ENCODE measurements at places on chromosomes 6 and 20.

DNA sequence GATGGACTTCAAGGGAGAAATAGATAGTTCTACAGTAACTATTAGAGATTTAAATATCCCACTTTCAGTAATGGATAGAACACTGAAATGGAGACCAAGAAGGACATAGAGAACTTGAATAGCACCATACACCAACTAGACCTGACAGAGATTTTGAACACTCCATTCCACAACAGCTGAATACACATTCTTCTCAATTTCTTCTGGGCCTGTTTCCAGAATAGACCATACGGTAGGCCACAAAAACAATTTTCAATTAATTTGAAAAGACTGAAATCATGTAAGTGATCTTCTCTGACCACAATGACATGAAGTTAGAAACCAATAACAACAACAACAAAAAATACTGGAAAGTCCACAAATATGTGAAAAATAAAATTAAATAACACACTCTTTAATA, 979.1 kb upstream of the FLRT3 start:
- DNase-seq = no peak

GRCh38 chr20:24060851-24061590, 72.4 kb upstream of the GGTLC1 start:
- DNase-seq = no peak

DNA sequence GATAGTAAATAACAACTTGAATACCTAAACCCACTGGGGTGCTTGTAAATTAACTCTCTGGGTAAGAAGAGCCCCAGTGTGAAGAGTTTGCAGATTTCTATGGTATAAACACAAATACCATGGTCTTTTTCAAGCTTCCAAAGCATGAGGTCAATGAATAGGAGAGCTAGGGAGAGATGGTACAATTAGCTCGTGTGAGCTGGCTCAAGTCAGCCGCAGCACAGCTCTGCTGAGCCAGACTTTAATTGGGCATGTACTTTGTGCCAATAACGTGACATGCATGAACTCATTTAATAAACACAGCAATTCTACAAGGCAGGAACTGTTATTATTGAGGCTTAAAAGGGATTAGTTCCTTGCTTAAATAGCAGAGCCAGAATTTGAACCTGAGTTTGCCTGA, 684.2 kb downstream of the KIF16B start:
- no peak for DNase-seq

DNA sequence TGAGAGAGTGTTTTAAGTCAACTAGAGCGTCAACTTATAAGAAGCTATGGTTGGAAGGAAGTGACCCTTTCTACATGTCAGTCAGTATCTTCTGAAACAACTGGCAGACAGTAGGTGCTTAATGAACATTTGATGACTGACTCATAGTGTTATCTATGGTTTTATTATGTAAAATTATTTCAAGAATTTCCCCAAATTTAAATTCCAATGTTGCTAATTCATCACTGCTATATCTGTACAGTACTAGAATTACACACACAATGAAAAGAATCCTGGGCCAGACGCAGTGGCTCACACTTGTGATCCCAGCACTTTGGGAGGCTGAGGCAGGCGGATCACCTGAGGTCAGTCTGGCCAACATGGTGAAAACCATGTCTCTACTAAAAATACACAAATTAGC, 721.4 kb upstream of the FLRT3 start:
- DNase-seq = no peak

GRCh38 chr6:160978141-160978901, 13.2 kb upstream of the MAP3K4 start:
- no peak for DNase-seq

DNA sequence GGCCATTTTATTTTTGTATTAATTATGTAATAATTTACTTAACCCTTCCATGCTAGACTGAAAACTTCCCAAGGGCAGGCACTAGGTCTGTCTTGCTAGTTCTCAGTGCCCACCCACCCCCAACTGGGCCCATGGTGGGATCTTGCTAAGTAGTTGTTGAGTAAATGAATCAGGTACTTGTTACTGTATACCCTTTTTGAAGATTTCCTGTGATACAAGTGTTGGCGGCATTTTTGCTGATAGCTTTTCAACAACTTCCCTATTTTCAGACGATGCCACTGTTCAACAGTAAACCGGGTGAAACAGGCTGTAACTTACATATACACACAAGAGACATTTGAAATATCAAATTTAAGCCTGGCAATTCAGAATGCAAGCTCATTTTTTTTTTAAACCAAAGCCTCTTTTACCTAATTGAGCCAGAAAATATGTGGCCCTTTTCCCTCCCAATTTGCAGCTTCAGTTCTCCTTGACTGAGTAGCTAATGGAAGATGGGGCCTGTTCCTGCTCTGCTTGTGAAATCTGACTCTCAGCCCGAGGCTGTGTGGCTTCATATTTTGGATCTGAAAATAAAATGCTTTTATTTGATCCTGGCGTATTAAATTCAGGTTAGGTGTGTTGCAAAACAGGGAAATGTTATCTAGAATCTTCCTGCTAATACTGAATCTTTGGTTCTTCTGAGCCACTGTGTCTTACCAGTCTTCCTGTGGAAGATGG, 288.3 kb downstream of the NRN1 start:
- peak; percentile 67 for DNase-seq

- no peak for DNase-seq
Observed at GRCh38 chr6:43097098-43097489, 21.0 kb downstream of the PTK7 start.

GRCh38 chr6:67560068-67560467, 1075.0 kb upstream of the ADGRB3 start:
- no peak for DNase-seq

DNA sequence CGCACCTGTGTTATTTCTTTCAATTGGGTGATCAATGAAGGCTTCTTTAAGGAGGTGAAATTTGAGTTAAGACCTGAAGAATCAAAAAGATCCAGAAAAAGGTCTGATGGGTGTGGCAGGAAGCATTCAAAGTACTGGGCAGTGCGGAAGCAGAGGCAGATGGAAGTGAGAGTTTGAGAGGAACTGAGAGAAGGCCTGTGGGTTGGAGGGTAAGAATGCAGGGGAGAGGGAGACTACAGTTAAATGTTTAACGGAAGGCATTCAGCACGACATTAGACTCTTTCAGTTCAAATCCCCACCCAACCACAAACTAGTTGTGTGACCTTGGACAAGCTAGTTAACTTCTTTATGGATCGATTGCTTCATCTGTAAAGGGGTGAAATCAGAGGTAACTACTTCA, 50.5 kb upstream of the GCM1 start:
- DNase-seq = no peak

- no peak for DNase-seq
Observed at GRCh38 chr6:142325111-142325510, 23.3 kb downstream of the ADGRG6 start.

DNA sequence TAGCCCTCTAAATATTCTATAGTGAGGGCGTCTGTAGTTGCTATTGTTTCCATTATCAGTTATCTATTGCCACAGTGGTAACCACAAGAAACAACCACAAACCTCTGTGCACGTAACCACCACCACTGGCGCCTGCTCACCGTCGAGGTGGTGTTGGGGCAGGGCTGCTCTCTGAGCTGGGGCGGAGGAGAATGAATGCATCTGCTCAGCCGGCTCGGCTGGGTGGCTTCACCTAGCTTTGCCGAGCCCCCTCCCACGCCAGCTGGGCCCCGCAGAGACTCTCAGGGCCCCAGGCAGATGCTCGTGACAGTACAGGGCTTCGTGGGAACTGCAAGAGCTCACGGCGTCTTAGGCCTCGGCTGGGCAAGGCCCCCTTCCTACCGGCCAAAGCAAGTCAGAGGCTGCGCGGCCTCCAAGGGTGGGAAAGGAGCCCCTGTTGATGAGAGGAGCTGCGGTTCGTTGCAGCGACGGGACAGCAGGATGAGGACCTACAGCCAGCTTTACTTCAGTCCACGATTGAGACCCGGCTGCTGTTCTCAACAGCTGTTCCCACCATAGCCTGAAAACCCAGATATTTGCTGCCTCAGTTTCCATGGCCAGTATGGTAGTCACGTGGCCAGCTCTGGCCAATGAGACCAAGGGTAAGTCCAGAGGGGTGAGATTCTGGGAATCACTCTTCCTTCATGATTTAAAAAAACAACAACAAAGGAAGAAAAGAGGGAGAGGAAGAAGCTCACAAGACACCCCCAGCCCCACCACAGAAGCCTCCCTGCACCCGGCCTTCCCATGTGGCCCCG, 120.2 kb upstream of the AFDN start:
- DNase-seq = no peak
